CD8-positive, alpha-beta memory T cell (primary cell): ENCODE measurements at places on chromosomes 2 and 18. TPM values are rescaled to one million over a fixed set of nuclear protein-coding genes. Genes with fewer than 3 reads are reported as not detected.

WIPF1 gene
- 317 TPM for total RNA-seq

CD28 gene
- total RNA-seq = 64.1 TPM

RGPD8 gene
- 19.3 TPM for total RNA-seq

MALT1 gene
- total RNA-seq = 35.8 TPM

PPIG gene
- total RNA-seq = 60.7 TPM

KIAA2012 gene
- not detected for total RNA-seq

KCNG2 gene
- not detected for total RNA-seq

NYAP2 gene
- not detected for total RNA-seq

- no peak for DNase-seq
Observed at GRCh38 chr2:20415511-20415918, 31.4 kb upstream of the RHOB start.

GRCh38 chr2:203551778-203552177, 16.7 kb upstream of the RAPH1 start:
- no peak for DNase-seq

- no peak for DNase-seq
Observed at GRCh38 chr18:6659963-6660725, 69.4 kb upstream of the ARHGAP28 start.

GRCh38 chr18:58755304-58756010, 84.2 kb downstream of the MALT1 start:
- no peak for DNase-seq

- no peak for DNase-seq
Observed at GRCh38 chr18:58227361-58227930, 183.4 kb downstream of the NEDD4L start.

- no peak for DNase-seq
Observed at GRCh38 chr2:171402906-171403580, 30.7 kb downstream of the METTL8 start.

DNA sequence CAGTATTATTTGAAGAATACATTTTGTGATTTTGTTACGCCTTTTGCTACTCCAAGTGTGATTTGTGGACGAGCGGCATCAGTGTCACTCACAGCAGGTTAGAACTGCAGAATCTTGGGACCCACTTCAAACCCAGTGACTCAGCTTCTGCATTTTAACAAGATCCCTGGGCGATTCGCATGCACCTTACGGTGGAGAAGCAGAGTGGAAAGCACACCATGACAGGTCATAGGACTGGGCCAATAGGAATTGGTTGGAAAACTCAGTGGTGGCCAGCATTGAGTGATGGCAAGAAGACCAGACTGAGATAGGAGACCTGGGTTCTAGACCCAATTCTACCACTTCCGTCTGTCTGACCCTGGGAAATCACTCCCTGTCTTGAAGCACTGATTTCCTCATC, 26.3 kb downstream of the CTLA4 start:
- no peak for DNase-seq

DNA sequence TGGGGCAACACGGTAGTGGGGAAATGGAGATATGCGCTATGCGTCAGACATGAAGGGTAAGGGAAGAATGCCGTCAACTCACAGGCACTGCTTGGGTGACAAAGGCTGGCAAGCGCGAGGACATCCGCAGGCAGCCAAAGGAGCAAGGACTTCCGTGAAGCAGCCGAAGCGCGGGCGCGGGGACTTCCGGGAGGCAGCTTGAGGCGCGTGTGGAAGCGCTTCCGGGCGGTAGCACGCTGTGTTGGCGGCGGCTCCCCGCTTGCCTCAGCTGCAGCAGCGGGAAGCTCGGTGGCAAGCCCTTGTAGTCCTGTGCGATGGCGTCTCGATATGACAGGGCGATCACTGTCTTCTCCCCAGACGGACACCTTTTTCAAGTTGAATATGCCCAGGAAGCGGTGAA, at the start of gene PSMA8:
Gene PSMA8, plus strand, starts transcription at position 218 of the 400 bp plus-strand sequence. Its CDS starts 97 bp downstream, at position 315.
- peak; percentile 32 for DNase-seq

GRCh38 chr2:238100049-238100820, at the start of gene ESPNL:
ESPNL (plus strand) TSS chr2:238100340; CDS start chr2:238100420, 80 bp downstream.
- no peak for DNase-seq

DNA sequence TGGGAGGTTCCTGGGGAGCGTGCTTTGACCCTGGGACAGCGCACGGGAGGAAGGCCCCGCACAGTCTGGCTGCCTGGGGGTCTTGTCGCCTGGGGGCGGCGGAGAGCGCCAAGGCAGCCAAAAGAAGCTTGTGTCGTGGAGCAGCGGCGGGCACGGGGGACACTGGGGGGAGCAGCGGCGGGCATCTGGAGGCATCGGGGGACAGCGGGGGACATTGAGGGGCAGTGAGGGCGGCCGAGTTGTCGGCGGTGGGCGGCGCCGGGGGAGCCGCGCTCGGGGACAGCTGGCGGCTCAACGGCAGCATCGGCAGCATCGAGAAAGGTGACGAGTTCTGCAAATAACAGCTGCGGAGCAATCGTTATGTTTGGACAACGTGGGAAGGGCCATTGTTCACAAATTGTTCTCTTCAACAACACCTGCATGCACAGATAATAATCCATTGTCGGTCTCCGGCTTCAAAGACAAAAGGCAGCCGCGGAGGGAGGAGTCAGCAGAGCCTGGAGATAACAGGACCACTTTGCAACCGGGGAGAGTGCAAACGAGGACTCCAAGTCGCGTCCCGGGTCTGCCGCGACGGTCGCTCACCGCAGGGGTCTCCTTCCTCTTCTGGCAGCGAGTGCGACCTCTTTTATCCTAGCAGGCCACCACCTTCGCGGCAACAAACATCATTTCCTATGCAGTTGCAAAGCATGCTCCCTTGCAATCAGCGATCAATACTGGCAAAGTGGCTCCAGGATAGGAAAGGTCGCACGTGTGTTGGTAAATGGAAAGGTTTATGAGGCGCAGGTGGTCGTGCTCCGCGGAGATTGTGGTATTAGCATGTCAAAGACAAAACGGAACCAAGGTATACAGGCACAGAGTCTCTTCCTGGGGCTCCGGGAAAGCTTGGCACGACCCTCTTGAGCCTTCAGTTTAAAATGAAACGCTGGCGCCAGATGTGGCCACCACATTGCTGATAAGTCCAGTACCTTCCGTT, 132.3 kb upstream of the DLX2 start:
- no peak for DNase-seq

DNA sequence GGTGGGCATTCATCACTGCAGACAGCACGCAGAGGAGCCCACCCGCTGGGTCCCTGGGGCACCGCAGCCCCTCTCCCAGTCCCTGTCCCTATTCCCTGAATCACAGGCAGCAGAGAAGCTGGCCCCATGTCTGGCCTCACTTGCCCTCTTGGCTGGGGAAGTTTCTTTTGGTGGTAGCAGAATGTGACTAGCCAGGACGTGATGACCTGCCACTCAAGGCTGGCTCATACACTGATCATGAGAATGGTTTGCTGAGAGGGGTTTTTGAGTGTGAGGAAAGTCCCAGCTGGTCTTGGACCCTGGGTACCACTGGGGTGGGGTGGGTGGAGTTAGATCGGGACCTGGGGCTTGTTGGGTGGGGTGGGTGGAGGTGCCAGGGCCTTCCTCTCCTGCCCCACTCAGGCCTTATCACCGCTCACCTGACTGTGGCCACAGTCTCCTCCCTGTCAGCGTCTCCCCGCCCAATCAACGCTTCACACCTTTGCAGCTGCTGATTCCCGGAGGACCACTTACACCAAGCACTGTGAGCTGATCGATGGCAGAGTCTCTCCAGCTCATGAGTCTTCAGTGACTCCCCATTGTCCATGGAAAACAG, 28.9 kb upstream of the FOSL2 start:
- DNase-seq = no peak

- no peak for DNase-seq
Observed at GRCh38 chr18:74963820-74964446, 245.0 kb downstream of the PTGR3 start.

- DNase-seq = no peak
Observed at GRCh38 chr2:9382604-9383235, 40.6 kb downstream of the ITGB1BP1 start.

DNA sequence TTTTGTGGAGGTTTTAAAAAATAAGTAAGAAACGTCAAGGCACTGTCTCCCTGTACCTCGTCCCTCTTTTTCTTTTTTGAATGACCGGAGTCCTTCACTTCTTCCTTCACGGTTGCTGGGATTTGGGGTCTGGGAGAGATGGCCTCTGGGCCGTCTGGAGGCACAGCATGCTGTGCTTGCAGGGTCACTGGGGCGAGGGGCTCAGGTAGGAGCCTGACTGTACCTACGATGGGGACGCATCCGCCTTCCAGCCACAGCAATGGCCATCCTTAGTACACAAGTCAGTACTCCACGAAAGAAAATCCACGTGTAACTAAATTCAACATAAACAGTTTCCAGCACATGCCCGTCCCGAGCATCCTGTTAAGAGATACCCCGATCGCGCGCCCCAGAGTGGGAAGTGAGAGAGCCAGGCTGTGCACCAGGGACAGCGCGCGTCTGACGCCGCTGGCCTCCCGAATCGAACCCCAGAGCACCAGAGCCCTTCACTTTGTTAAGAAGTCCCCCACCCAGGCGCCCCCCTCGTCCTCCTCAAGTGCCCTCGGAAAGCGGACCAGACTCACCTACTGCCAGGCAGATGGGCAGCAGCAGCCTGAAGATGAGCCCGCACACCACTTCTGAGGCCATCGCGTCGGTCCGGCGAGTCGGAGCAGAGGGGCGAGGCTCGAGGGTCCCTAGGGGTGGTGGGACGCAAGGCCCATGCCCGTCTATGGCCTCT, 1.2 kb downstream of the PIEZO2 start:
- DNase-seq = no peak

DNA sequence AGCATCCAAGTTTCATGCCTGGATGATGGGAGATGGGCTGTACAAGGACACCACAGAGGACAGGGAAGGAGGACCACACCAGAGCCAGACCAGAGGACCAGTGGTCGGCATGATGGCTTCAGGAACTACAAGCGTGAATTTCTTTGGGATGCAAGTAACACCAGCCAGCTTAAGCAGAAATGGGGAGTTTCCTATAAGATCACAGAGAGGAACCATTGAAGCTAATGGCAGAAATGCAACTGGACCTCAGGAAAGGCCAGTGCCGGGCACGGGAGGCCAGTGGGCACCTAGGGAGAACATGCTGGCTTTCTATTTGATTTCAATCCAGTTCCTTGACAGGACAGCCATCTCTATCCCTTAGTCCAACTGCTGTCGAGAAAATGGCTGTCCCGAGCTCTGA, 145.4 kb downstream of the SH3BP4 start:
- DNase-seq = no peak

- no peak for DNase-seq
Observed at GRCh38 chr2:18961991-18962421, 372.6 kb upstream of the NT5C1B start.

DNA sequence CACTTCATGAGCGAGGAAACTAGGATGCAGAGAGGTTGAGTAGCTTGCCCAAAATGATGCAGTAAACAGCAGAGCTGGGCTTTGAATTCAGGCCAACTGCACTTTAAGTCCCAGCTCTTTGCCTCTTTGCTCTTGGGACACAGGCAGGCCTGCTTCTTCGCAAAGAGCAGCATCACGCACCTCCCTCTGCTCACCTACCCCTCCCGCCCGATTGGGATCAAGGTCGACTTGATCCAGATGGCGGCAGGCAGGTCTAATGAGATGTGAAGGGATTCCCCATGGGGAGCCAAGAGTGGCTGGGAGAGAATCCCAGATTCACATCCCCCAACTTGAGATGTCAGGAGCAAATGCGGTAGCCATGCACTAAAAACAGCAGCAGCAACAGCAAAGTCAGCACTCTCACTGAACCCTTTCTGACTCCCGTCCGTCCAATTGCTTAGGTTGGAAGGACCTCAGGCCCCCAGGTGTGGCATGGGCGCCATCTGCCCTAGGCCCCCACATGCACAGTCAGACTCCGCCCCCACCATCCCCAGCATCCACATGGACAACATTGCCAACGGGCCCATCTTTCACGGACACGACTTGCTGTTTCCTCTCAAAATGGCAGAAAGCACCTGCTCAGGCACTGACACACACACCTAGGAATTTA, 84.3 kb upstream of the MAP4K4 start:
- no peak for DNase-seq

- no peak for DNase-seq
Observed at GRCh38 chr2:120760446-120761135, 24.9 kb downstream of the GLI2 start.

DNA sequence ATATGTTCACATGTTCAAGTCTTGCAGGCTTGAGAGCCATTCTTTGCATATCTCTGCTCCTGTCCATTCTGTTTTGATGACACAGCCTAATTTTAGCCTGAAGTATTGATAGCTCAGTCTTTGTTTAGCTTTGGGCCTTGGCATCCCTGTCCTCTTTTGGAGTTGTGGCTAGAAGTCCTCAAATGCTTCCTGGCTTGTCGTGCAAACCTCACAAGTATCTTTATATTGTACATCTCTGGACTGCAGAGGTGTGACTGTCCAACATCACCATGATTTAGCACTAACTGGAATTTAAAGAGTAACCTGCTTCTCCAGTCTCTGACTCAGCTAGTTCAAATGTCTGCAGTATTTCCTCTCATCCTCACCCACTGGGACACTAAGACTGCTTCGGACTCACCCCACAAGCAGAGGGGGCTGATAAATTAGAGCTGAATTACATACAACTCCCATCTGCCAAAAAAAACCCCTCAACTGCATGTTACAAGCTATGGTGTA, 11.7 kb downstream of the PFN4 start:
- no peak for DNase-seq

GRCh38 chr2:113240915-113241911, 37.5 kb downstream of the PAX8 start:
- no peak for DNase-seq

GRCh38 chr2:10810202-10811161, 2.1 kb downstream of the PDIA6 start:
- DNase-seq = no peak

- DNase-seq = no peak
Observed at GRCh38 chr2:11101430-11101829, 53.8 kb upstream of the SLC66A3 start.
